Activated CD4-positive, CD25-positive, alpha-beta regulatory T cell treated with anti-CD3 and anti-CD28 coated beads, Interleukin-2, amount 50 U/mL, for 16 hours (primary cell): ENCODE measurements at places on chromosomes 16 and 17.

GRCh38 chr17:77303620-77304019 is 162.9 kb downstream of the SEC14L1 start:
- DNase-seq = no peak

- no peak for DNase-seq
These were observed 147.7 kb upstream of the SALL1 start for GRCh38 chr16:51298800-51299199.

DNA sequence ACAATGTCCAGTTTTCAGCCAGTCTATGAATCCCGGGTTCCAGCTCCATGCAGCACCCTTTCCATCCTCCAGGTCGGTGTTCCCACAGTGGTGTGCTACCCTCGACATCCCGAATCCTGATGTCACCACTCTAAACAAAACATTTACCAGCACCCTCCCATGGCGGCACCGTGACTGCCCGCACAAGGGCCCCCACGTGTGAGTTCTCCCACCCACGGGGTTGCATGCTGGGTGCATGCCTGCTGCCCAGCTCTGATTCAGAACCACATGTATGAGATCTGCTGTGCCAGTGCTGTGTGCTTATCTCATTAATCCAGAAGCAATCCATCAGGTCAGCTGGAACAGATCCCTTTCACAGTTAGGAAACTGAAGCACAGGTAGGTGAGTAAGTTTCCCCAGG is 57.4 kb downstream of the C16orf78 start:
- no peak for DNase-seq

- DNase-seq = no peak
These were observed 79.4 kb upstream of the KSR1 start for GRCh38 chr17:27376637-27377547.

DNA sequence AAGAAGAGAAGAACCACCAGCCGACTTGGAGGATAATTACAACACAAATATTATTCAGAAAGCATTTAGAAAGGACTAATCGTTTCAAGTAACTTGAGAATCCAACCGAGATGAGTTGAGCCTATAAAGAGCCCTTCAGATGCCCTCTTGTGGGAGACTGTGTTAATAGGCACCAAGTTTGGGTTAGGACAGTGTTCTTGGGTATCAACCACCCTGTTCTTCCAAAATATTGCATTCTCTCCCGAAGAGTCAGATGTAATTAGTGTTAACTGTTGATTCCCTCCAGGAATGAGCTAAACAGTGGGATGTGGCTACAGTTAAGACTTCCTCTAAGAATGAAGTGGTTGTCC is 87.8 kb upstream of the NOL11 start:
- DNase-seq = no peak

DNA sequence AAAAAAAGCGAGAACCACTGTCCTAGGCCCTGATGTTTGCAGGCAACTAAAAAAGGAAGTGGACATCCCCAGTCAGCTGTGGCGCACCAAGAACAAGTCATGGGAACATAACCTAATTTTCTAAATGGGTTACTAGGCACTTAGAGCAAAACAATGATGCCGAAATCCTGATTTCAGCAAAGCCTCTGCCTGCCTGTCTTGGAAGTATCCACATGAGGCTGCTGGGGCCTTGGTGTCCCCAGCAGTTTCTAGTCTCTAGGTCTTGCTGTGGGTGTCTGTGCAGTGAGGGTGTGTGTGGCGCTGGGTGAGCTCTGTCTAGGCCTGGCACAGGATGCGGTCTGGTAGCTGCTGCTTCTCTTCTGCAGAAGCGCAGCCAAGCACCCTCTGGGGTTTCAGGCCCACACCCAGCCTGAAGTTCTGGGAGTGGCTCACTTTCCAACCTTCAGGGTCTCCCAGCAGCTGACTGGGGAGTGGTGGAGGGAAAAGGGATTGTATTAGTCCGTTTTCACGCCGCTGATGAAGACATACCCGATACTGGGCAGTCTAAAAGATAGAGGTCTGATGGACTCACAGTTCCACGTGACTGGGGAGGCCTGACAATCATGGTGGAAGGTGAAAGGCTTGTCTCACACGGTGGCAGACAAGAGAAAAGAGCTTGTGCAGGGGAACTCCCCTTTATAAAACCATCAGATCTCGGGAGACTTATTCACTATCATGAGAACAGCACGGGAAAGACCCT is 21.1 kb downstream of the STH start:
- DNase-seq = no peak

DNA sequence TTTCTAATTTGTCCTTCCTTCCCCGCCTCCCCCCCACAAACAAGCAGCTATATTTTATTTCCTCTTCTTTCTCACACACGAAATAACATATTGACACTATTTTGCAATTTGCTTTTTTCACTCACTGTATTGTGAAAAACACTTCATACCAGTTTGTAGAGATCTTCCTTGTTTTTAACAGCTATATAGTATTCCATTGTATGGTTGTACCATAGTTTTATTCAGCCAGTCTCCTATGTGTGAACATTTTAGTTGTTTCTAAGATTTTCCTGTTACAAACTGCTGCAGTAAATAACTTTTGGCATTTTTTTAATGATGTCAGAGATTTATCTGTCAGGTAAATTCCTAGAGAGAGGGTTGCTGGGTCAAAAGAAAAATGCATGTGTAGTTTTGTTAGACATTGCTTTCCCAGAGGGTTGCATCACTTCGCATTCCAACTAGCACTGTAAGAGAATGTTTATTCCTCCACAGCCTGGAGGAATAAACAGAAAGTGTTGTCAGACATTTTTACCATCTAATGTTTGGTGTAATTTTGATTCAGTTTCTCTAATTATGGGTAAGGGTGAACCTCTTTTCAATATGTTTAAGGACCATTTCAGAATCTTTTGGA is 101.2 kb downstream of the MRTFB start:
- DNase-seq = no peak

GRCh38 chr16:29920288-29921033 is 5.6 kb downstream of the KCTD13 start:
- no peak for DNase-seq

DNA sequence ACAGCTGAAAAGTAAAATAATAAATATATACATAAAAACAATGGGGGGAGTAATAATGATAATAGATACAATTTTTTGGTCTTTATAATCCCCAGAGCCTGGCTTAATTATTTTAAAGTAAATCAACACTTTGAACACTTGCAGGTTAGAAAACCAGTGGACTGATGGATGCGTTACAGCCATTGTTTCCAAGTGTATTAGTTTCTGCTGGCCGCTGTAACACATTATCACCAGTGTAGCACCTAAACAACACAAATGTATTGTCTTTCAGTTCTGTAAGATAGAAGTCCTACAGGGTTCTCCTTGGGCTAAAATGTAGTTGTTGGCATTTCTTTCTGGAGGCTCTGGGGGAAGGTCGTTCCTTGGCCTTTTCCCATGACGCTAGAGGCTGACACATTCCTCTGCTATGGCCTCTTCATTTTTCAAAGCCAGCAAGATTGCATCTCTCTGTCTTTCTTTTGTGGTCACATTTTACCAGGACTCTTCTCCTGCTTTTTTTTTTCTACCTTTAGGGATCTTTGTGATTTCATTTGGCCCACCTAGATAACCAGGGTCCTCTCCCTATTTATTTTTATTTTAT is 116.8 kb downstream of the WWOX start:
- DNase-seq = no peak

GRCh38 chr16:58378401-58378800 is 13.9 kb upstream of the GINS3 start:
- no peak for DNase-seq

DNA sequence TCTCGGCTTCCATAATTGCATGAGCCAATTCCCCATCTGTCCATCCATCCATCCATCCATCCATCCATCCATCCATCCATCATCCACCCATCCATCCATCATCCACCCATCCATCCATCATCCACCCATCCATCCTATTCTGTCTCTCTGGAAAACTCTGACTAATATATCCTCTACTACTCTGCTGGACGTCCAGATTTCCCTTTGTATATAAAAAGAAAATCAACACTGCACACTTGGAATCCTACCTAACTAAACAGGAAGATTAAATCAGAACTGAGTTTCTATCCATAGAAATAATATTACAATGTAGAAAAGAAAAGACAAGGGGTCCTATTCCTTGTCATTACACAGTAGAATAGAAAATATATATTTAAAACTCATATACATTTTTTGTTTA is 150.3 kb upstream of the CORO6 start:
- DNase-seq = no peak

GRCh38 chr17:78253946-78254672 is 22.7 kb downstream of the TMEM235 start:
- peak; percentile 69 for DNase-seq

DNA sequence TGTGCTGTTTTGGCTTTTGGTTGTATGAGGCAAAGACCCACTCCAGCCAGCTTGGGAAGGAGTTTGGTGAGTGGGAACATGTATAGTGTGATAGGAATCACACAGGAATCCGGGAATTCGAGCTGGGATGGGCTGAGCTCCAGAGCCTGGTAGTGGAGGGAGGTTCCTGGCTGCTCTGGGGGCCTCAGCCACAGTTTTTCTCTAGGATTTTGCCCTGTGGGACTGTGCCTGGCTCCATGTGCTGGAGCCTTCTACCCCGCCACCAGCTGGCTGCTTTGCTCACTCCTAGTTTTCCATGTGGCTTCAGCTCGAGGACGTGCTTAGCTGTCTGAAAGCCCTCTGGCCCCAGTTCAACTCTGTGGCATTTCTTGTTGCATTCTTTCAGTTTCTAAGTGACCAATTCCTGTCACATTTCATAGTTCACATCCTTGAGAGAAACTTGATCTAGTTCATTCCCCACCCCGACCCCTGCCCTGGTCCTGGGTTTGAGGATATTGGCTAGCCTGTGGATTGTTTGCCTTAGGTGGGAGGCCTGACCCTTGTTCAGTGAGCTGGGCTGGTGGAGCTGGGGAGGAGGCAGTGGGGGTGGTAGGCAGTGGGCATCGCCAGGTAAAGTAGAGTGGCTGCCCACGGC is 5.0 kb downstream of the SEC14L1 start:
- DNase-seq = no peak

DNA sequence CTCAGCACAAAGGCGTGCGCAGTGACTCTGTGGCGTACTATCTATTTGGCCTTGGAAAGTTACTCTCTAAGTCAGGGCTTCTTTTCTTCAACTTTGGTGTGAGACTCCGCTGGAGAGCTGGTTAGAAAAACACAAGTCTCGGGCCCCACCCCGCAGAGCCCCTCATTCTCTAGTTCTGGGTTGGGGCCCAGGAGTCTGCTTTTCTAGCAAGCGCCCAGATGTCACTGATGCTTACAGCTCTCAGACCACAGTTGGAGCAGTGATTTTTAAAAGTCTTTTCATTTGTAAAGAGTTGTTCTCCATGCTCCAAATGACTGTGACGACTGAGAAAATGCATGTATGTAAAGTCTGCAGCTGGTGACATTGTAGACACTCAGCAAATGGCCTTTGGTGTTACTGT is 582.3 kb downstream of the WWOX start:
- DNase-seq = no peak

DNA sequence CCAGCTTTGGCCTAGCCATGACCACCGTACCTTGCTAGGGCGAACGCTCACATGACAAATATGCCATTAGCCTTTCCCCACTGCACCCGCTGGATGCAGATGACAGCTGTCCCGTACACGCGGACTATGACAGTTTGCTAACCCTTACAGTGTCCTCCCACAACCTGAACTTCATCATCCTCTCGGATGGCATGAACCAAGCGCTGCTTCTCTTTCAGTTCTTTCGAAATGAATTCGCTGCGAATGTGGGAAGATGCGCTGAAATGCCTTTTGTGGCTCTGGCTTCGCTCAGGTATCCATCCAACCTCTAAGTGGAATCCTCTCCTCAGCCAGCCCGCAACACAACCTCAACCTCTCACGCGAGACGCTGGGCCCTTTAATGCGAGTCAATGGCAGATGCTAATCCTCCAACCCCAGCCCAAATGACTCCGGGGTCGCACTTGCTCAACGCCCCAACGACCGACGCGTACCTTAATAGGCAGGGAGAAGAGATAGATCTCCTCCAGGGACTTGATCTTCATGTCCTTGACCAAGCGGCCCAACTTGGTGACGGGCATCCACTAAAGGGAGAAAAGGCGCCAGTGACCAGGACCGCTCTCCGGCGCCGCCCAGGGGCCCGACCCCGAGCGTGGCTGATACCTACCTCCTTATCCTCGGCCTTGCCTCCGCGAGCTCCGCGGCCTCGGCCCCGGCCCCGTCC is 670 bp downstream of the RPS2 start:
- no peak for DNase-seq

- DNase-seq = no peak
These were observed 11.7 kb downstream of the C17orf67 start for GRCh38 chr17:56821847-56822534.

DNA sequence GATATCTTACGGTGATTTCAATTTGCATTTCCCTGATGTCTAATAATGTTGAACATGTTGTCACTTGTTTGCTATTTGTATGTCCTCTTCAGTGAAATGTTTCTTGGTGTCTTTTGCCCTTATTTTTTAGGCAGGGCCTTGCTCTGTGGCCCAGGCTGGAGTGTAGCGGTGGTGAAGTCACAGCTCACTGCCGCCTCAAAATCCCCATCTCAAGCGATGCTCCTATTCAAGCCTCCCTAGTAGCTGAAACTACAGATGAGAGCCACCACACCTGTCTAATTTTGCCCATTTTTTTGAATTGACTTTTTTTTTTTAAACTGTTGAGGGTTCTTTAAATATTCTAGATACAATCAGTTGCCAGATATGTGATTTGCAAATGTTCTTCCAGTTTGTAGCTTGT is 8.3 kb downstream of the UBE2G1 start:
- DNase-seq = no peak

DNA sequence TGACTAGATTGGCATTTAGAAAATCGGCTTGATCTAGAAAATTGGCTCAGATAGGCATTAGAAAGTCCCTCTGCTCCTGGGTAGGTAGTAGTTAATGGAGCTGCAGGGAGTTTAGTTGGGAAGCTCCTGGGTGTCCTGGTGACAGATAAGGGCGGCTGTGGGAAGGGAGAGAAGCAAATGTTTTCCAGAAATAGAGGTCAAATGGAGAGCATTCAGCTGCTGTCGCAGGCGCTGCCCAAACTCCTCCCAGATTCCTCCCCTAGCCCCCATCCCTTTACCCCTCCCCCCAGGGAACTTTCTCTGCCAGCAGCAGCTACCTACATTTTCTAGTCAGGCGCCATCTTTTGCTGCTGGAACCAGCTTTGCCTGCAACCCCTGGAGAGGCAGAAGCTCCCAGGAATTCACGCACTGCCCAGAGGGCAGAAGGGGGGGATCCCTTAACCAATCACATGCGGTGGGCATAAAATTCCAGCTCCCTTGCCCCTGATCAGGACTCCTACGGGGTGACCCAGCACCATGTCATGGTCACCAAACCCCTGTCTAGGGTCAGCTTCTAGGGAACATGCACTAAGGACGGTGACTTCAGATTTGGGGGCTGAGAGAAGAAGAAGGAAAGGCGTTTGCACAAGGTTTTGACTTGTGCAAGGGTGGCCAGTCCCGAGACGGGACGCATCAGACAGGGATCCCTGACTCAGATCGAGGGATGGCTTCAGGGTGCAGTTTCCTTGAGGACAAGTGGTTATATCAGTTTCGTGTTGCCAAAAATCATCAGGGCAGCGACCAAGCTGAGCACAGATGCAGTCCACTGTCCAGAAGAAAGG is 43.8 kb downstream of the SOCS1 start:
- DNase-seq = no peak

GRCh38 chr17:27577884-27578717 is 52.9 kb upstream of the LGALS9 start:
- no peak for DNase-seq

DNA sequence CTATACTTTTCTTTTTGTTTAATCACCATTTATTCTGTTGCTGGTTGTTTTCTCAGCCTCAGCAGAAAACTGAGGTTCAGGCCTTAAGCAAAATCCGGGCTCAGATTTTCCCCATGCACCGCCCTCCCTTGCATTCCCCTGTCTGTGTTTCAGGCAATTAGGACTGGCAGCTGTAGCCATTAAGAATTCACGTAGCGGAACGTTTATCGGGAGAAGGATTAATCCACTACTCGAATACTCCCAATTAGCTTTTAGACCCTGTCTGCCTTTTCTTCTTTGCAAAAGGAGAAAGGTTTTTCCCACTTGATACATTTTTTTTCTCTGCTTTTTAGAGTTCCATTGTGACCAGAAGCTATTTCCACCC is 173.1 kb downstream of the RPTOR start:
- DNase-seq = no peak
